ENCODE measurements at places on chromosomes 1 and 21.
A peak's percentile ranks its signal among the peaks of the same experiment; 100 is the strongest.

- peak; percentile 71 for DNase-seq
Measured at GRCh38 chr1:174022080-174022975, at the start of gene RC3H1. TSS of gene RC3H1 (minus strand) at chr1:174022357. CDS start at chr1:173992985, 29,372 bp downstream.

DNA sequence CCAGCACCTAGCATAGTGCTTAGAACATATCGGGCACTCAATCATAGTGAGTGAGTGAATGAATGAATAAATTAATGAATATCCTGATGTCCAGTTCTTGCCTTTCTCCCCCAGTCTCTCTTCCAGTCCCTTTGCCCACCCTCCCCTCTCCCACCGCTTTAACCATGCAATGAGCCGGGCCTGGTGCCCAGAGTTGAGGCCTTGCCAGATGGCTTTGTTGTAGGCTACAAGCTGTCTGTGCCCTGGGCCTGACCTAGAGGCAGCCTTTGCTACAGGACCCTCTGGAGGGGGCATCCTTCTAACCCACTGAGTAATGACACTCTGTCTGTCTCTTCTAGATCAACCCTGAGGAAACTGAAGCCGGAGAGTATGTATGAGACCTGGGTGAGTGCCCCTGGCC lies 6.9 kb downstream of the CASQ1 start:
- no peak for DNase-seq

- no peak for DNase-seq
Measured at GRCh38 chr1:93605812-93606512, 75.7 kb downstream of the BCAR3 start.

GRCh38 chr1:44327679-44328491 lies 27.2 kb downstream of the ERI3 start:
- no peak for DNase-seq

DNA sequence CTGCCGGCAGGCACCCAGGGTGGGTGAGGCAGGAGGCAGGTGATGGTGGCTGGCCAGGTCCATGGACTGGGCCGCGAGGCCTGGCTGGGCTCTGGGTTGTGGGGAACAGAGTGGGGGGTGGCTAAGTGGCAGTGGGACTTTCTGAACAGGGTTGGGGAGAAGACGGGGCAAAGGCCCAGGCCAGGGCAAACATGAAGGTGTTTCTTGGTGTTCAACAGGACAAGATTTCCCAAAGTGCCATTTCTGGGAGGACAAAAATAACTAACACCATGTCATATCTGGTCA lies 26.8 kb downstream of the STUM start:
- DNase-seq: no peak

DNA sequence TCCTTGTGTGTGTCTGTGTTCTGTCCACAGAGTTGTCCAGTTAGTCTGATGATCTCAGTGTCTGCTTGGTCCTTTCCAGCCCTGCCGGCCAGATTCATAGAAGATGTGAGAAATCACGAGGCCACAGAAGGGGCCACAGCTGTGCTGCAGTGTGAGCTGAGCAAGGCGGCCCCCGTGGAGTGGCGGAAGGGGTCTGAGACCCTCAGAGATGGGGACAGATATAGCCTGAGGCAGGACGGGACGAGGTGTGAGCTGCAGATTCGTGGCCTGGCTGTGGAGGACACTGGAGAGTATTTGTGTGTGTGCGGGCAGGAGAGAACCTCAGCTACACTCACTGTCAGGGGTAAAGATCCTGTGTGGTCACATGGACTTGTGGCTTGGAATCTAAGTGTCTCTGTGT lies 95.8 kb downstream of the OBSCN start:
- DNase-seq: no peak

DNA sequence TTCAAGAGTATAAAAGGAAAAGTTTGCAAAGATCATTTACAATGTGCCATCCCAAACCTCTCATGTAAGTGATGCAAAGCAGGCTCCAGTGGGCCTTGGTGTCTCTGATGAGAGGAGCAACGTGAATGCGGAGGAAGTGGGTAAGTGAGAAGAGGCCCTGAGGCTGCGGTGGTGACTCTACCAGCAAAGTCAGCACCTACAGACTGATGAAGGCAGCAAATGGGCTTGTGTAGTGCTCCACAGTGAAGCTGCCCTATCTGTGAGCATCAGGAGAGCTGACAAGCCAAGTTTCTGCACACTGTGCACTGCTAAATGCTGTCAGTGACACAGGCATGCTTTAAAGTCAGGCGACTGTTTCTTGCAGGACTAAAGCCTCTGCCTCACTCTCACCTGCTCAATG lies 15.6 kb upstream of the RAP1A start:
- no peak for DNase-seq

GRCh38 chr1:197235355-197235754 lies 32.7 kb upstream of the CRB1 start:
- DNase-seq: no peak

- DNase-seq: no peak
Measured at GRCh38 chr1:59076612-59077011, 220.3 kb upstream of the FGGY start.

DNA sequence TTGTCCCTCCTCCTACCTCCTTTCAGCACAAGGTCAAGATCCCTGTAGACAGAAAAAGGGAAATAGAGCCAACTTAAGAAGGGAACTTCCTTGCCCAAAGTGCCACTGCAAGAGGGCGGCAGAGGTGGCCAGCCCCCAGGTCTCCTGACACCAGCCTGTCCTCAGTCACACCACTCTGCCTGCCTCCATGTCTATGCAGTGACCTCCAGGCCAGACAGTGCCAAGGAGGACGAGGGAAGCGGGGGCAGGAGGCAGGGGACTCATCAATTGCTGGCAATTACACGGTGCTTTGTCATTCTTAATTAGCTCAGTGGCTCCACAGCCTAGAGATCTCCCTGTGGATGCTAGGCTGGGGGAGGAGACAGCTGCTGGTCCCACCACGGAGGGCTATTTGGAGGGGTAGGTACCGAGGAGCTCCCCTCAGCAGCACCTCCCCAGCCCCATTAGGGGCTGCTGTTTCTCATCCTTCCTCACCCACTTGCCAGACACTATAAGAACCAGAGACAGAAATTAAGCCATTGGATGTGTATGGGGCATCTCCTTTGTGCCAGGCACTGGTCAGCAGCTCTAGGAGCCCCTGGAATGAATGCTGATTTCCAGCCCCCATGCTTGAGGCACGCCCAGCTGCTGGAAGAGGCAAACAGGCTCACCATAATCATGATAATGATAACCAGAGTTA lies 6.1 kb upstream of the LDLRAP1 start:
- no peak for DNase-seq

DNA sequence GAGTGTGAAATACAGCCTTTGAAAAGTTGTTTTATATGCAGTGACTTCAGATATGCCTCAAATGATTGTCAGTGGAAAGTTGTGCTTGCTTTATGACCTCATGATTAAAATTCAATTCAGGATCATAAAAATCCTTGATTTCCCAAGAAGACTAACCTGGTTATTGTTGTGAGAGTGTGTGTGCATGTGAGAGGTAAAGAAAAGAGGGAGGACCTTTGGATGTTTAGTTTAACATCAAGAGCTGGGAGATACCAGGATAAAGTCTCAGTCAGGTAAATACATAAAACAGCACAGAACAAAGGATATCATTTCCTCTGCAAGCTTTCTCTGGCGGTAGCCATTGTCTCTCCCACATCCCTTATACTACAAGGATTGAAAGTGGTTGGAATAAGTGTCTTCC lies 14.4 kb downstream of the BTBD8 start:
- DNase-seq: no peak

DNA sequence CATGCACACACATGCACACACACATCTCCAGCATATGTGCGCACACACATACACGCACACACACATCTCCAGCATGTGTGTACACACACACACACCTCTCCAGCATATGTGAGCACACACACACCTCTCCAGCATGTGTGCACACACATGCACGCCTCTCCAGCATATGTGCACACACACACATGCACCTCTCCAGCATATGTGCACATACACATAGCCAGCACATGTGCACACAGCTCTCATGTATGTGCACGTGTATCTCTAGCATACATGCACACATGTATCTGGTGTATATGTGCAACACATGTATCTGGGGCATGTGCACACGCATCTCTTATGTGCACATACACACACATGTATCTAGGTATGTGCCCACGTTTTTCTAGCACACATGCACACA lies 57.9 kb downstream of the SLC19A1 start:
- no peak for DNase-seq

DNA sequence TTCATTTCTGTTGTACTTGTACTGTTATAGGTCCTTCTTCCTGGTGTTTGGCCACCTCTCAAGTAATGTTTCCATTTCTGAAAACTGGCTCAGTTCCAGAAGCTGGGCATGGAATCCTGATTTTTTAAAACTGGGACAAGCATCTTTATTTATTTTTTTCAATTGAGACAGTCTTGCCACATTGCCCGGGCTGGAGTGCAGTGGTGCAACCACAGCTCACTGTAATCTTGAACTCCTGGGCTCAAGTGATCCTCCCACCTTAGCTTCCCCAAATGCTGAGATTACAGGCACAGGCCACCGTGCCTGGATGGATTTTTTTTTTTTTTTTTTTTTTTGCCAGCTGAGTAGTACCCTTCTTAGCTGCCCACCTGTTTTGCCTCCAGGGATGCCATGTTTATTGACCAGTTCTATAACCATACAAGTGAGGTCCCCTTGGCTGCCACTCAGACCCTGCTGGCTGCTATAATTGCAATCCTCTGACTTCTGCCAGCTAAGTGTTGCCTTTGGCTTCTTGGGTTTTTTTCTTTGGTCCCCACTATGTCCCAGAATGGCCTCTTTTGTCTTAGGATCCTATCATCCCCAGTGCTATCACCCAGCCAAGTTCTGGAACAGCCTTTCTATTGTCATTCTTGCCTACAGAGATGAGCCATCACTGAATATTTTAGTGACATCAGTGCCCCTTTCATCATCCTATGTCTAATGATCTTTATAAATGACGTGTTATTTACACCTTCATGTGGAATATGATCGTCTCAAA lies 3.9 kb upstream of the DIP2A start:
- DNase-seq: no peak

Data from activated CD8-positive, alpha-beta memory T cell treated with anti-CD3 and anti-CD28 coated beads for 1 hour (primary cell).